ENCODE measurements at places on chromosomes 4 and X. TPM values are rescaled to one million over a fixed set of nuclear protein-coding genes. Genes with fewer than 3 reads are reported as not detected.
A peak's percentile ranks its signal among the peaks of the same experiment; 100 is the strongest.

DNA sequence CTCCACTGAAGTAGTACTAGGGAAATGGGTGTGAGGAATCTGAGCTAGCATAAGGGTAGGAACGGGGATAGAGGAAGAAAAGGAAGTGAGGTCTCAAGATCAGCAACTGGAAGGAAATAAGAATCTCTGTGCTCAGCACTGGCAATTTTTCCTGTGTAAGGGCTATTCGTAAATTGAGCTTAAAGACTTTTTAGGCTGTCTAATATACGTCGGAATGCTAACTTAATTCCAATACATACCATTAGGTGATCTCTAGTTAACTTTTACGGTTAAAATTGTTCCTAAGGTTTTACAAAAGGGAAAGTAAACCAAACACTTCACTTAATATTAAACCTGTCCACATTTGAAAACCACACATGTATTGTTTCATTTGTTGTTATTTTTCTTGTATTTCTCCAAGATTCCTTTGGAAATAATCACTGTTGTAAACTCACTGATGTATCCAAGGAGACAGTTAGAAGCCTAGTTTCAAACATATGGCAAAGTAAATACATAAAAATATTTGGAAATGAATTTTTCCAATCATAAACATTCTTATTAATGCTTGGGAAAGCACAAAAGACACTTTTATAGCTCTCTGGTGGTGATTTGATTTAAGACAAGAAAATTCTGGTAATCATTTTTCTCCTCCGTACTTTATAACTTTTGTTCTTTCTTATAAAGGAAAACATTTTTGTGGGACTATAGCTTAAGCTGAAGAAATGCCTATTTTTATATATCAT lies 28.1 kb upstream of the HPGDS start:
- no peak for DNase-seq

GRCh38 chr4:124851741-124852140 lies 139.2 kb upstream of the ANKRD50 start:
- DNase-seq, result no peak

DNA sequence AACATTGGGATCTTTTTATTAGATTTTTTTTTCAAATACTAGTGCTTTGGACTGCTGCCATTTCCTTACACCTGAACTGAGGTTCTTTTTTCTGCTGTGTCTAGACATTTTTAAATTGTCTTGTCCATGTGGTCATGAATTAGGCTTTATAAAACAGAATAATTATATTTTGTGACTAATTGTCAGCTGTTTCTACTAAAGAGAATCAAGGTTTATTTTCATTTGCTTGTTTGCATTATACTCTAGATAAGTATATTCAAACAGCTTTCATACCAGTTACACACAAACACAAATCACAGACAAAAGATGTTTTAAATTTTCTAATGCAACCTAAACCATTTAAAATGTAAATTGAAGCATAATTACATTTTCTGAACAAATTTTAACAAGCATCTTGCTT lies 194.7 kb downstream of the GALNTL6 start:
- no peak for DNase-seq

DNA sequence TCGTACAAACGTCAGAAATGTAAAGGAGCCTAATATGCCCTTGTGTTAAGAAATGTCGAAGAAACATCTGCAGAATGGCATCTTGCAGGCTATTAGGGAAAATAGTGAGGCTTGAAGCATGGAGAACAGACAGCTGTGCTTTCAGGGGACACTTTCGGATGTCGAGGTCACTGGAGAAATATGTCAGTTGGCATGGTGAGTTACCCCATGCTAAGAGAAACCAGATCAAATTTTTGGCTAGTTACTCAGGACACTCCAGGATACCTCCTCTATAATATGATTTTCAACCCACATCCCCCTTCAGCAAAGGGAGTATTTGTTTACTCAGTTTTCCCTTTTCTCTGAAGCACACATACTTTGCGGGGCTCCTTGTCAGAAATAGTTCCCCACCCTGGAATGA lies 171.4 kb downstream of the GPC3 start:
- no peak for DNase-seq

DNA sequence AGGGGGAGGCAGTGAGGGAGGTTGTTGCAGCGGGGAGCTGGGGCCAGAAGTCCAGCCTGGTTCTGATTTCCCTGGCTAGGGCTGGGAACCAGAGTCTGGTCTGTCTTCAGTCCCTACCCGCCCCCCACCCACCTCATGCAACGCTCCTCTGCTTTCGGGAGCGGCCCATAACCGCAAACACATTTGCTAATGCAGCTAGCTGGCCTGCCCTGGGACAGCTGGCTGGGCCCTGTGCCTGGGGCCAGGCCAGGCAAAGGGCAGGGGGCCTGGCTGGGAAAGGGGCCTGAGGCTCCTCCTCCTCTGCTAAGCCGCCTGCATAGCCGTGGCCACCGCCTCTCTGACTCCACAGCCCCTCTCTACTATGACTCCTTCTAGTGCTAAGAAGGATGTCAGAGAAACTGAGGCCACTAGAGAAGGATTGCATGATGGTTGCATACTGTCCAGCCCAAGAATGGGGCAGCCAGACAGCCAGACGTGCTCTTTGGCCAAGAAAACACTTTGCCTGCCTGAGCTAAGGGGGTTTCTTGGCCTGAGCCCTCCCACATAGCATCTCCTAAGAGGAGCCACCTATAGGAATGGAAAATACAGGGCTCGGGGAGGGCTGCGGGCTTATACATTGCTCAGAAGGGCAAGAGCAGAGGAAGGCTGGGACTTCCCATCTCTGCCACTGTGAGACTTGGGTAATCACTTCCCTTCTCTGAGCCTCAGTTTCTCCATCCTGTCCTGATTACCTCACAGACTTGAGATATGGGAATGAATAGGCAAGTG lies 76.9 kb downstream of the PJA1 start:
- DNase-seq, result peak; percentile 18

- no peak for DNase-seq
These were observed 574.8 kb upstream of the DIPK2B start for GRCh38 chrX:45775468-45775867.

- no peak for DNase-seq
These were observed 5.5 kb downstream of the UCHL1 start for GRCh38 chr4:41262198-41262597.

DNA sequence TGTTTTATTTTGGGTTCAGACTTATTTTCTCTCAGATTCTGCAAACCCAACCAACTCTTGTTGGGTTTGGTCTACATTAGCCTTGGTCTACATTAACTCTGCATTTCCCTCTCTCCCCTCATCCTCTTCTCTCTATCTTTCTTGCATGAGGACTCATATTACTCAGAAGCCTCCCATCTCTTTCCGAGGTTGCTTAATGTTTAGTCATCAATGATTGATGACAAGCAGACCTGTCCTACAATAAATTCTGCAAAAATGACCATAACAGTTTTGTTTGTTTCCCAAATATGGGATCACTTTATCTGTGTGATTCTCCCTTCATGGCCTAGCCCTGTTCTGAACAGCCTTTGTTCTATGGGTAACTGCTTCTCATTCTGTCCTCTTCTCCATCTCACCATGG lies 75.2 kb downstream of the GABRB1 start:
- DNase-seq, result no peak

DNA sequence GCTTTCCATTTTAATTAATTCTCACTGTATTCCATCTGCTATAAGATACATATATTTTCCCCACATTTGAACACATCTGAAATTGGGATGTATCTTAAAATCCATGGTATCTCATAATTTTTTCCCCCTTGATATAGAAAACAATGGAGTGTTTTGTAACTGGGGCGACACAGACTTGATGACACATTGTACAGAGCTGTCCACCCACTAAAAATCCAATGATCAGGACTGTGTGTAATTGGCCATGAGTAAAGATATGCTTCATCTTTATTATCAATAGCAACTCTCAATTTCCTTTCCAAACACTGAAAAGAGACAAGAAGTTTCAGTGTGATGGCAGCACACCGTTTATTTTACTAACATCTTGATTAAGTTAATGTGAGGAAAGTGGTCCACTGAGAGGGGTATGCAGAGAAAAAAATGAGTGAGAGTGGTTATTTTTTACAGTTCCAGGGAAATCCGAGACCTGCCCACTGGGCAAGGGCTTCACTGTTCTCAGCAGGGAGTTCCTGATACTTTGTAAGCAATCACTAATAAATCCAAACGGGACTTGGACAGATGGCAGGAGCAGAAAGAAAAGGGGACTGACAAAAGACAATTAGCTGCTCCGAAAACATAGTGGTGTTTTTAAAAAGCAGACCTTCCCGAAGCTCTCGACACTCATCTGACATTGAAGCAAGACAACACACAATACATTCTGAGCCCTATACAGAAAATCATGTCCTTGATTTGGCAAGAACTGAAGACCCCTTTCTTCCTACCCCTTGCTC lies 149.4 kb downstream of the TSPAN5 start:
- no peak for DNase-seq

DNA sequence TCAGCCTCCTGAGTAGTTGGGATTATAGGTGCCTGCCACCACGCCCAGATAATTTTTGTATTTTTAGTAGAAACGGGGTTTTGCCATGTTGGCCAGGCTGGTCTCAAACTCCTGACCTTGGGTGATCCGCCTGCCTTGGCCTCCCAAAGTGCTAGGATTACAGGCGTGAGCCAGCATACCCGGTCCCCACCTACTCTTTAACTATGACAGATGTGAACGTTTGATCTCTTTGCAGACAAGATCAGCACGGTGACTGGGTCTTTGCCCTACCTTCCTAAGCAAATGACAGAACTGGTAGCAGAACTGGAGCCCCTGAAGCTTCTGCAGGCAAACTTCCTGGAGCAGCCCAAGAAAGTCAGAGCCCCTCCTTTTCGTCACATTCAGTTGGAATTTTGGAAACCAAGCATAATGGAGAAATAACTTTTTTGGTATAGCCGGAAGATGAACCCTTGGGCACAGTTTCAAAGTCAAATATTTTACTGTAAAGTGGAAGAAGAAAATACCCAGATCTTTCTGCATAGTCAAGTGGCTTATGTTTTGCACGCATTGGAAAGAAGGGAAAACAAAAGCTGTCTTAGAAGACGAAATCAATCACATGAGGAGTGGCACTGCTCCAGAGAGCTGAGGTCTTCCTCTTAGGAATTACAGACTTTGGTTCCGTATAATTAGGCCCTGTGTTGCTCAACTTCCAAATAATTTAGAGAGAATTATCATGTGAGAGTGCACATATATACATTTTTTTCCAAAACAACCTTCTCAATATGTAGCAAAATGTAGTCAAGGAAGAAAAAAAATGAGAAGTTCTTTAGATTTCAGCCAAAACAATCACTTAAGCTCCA lies 90.6 kb downstream of the SORBS2 start:
- no peak for DNase-seq

GRCh38 chr4:128837679-128838078 lies 28.2 kb downstream of the JADE1 start:
- no peak for DNase-seq

DNA sequence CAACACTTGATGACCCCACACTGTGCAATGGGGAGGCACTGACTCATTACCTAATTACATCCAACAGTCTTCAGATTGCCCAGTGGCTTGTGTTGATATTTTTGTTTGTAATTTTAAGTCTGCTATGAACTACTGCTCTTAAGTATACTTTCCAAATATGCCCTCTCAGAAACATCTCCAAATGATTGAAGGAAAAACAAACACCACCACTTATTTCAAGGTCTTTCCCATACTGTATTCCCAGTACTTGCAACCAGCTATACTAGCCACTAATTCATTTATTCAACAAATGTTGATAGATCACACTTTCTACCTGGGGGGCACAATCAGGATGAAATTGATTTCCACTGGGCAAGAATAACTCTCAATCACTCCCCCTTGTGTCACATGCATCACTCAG lies 302.2 kb upstream of the CPEB2 start:
- no peak for DNase-seq

DNA sequence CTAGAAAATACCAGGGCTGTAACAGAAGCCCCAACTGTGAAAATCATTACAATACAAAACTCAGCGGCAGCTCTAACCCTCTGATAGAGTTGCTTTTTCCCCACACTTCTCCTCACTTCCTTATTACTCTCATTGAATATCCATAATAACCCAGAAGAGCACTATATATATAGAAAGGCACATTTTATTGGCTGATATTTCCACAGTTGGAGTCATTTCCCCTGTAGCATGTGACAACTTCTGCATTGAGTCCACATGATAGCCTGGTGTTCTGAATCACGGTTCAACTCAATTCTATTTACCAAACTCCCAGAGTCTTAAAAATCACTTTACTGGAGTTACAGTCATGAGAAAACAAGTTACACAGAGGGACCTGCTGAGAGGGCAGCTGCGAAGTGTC lies 46.6 kb upstream of the NWD2 start:
- DNase-seq, result no peak

DNA sequence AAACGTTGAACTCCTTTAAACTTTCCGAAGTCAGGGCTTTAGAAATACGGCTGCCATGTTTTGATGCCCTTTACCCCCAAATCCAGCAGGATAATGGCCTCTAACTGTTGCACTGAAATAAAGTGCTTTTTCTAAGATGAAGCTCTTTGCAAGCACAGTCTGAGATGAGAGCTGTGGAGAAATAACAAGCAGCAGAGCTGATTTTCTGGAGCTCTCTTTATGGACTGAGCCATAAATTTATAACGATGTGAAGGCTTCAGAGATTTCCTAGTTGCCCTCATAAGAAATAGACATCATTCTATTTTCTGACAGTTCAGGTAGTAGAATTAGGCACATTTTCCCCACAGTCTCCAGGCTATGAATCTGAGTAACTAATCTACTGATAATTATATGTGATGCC lies 567.3 kb downstream of the PDHA2 start:
- DNase-seq, result no peak

DNA sequence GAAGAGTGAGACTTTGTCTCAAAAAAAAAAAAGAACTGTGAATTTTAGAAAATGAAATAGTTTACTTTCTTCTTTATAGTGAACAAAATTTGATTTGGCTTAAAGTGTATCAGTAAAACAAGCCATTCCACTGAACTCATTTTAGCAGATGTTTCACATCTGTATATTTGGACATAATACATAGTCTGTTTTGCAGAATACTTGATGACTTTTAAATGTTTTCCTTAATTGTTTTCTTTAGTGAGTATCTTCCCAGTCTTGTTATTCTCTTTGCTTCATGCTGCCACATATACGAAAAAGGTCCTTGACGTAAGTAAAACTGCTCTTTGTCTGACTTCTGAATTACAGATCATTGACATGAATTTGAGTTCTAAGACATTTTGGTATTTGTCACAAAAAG lies 8.3 kb downstream of the TMEM33 start:
- DNase-seq, result no peak

GRCh38 chr4:90219822-90220221 lies 92.6 kb downstream of the CCSER1 start:
- no peak for DNase-seq

The FAM47E gene
- total RNA-seq, result 4.0 TPM

The PWWP3B gene
- 11.8 TPM for total RNA-seq

The ADH1A gene
- total RNA-seq, result 0.50 TPM

The PRDM8 gene
- total RNA-seq, result 0.69 TPM

The GAGE12J gene
- not detected for total RNA-seq

The SLITRK2 gene
- not detected for total RNA-seq

The DCAF12L1 gene
- not detected for total RNA-seq

The CABS1 gene
- not detected for total RNA-seq

The CYBB gene
- 6.0 TPM for total RNA-seq

The RIPPLY1 gene
- total RNA-seq, result 0.36 TPM

The CENPE gene
- total RNA-seq, result 0.24 TPM

The CT47A7 gene
- not detected for total RNA-seq

The FAM184B gene
- 0.38 TPM for total RNA-seq

The NR0B1 gene
- not detected for total RNA-seq

The HGFAC gene
- 1.2 TPM for total RNA-seq

The GLOD5 gene
- total RNA-seq, result not detected

The ATP8A1 gene
- 17.5 TPM for total RNA-seq

All from psoas muscle (tissue), 8 donors.